ENCODE measurements at places on chromosomes 13 and 19.

GRCh38 chr13:98658131-98658530 lies 81.2 kb upstream of the STK24 start:
- no peak for DNase-seq

- DNase-seq = no peak
Observed at GRCh38 chr13:51134763-51135365, 23.8 kb upstream of the C13orf42 start.

DNA sequence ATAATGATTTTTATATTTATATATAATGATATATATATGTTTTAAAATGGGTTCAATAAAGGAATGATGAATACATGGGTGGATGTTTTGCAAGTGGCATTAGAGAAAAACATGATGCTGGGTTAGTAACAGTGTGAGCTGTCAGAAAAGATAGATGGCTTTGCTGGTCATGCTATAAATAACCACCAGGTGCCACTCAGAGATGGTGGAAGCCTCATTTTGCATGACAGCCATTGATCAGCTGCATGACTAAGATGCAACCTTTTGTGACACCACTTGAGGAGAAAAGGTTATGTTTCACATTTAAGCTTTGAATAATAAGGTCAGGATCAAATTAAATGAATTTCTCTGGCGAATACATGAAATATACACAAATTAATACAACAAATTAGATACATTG lies 737.7 kb downstream of the PCDH9 start:
- DNase-seq = no peak

- no peak for DNase-seq
Observed at GRCh38 chr13:104595511-104595910, 1529.3 kb upstream of the SLC10A2 start.

GRCh38 chr13:110106726-110107125 lies 200.2 kb downstream of the COL4A1 start:
- no peak for DNase-seq

DNA sequence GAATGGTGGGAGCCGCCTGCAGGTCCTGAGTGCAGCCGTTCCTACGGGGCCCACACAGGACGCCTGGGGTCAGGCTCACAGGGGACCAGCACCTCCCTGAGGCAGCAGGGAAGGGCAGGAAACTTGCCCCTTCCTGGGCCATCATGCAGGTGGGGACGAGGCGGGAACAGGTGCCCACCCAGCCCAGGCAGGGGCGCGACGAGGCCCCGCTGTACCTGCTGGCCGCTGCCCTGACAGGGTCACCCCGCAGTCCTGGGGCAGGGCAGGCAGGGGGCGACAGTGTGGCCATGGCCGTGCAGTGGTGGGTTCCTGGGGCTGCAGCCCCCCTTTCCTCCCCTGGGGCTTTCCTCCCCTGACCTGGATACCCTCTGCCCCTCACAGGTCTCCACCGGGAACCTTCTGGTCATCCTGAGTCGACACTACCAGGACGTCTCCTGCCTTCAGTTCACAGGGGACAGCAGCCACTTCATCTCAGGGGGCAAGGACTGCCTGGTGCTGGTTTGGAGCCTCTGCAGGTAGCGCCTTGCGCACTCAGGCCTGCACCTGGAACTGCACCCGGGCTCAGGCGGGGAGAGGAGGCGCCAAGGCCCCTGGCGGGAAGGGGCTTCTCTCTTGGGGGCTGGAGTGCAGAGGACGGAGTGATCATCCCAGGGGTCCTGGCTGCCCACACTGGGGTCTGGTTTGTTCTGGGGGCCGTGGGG lies 5.4 kb downstream of the WDR18 start:
- DNase-seq = no peak

DNA sequence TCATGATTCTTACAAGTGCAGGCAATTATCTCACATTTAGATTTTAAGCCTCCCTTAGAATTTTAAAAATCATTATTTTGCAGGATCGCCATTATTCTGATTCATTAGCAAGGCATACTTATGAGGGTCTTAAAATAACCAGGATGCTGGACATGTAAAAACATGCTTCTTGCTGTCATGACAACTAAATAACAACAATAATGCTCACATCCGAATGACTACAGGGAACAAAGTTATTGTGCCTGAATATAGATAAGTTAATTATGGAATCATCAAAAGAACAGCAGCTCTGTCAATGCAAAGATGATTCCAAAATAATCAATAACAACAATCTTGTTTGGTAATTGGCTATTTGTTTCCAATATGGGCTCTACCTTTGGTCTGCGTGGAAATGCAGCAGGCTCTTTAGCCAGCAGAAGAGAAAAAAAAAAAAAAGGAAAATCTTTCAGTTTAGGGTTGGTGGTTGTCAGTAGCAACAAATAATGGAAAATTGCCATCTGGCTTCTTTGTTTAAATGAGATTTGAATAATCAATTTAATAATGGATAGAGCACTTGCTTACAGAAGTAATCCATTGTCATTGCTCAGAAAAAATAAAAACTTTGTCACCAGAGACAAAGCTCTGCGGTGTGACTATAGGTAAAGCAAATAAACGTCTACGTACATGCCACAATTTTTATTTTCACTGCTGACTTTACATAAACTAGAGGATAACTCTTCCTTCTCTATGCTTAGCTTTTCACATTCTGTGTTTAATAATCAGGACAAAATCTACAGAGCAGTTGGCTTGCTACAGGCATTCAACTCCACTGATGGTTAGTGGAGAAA lies 468.9 kb upstream of the TSHZ3 start:
- DNase-seq = no peak

GRCh38 chr13:40590112-40590862 lies 76.2 kb downstream of the FOXO1 start:
- no peak for DNase-seq

Data from HT1080 (cell line).